Stimulated activated CD8-positive, alpha-beta memory T cell treated with anti-CD3 and anti-CD28 coated beads, Interleukin-4, amount 100 ng/mL, for 1 hour (primary cell): ENCODE measurements at places on chromosomes 2 and 18.

- no peak for DNase-seq
These were observed 121.4 kb upstream of the MAP3K20 start for GRCh38 chr2:172953970-172954852.

GRCh38 chr2:26251893-26252292 is 7.2 kb downstream of the HADHB start:
- DNase-seq: no peak

- DNase-seq: no peak
These were observed 77.0 kb upstream of the SMIM21 start for GRCh38 chr18:75504469-75504868.

GRCh38 chr2:86632672-86633071 is 9.0 kb upstream of the RNF103 start:
- DNase-seq: no peak

DNA sequence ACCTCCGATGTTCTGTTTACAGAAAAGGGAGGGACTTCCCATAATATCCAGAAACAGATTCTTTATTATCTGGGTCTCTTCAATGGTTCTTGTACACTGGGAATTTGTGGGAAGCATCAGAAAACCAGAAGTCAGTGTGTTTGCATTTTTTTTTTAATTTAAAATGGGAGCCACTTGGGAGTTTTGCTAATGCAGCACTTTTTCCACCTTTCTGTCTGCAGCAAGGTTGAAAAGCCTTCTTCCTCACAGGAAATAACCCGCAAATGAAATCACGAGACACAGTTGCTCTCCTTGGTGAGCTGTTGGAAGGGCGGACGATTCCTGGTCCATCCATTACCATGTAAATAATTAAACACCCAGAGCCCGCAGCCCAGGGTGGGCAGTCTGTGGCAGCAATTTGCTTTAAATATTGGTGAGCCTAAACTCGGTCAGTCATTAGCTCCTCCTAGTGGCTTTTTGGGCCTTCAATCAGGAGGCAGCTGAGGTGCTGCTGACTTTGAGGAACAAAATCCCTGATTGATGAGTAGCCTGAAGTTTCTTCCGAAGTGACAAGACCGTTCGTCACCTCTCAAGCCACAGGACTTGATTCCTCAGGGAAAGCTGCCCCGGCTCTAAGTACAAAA is 471.5 kb downstream of the EPHA4 start:
- no peak for DNase-seq

- DNase-seq: no peak
These were observed 493.8 kb upstream of the NRP2 start for GRCh38 chr2:205188239-205189138.

- DNase-seq: no peak
These were observed 112.4 kb downstream of the OLA1 start for GRCh38 chr2:174135981-174136380.

GRCh38 chr2:216632952-216633615 is at the start of gene IGFBP2:
IGFBP2 (plus strand) TSS chr2:216633420; CDS start chr2:216633524, 104 bp downstream.
- no peak for DNase-seq

DNA sequence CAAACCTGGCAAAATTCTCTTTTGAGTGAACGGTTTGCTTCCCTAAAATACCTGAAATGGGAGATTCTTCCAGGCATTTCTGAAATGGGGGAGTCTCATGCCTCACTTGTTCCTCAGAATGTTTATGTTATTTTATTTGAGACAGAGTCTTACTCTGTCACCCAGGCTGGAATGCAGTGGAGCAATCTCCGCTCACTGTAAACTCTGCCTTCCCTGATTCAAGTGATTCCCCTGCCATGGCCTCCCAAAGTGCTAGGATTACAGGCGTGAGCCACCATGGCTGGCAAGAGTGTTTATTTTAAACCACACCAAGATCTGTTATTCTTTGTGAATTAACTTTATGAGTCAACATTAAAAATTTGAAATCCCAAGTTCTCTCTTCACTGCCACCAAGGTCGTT is 6.4 kb upstream of the FHL2 start:
- no peak for DNase-seq

DNA sequence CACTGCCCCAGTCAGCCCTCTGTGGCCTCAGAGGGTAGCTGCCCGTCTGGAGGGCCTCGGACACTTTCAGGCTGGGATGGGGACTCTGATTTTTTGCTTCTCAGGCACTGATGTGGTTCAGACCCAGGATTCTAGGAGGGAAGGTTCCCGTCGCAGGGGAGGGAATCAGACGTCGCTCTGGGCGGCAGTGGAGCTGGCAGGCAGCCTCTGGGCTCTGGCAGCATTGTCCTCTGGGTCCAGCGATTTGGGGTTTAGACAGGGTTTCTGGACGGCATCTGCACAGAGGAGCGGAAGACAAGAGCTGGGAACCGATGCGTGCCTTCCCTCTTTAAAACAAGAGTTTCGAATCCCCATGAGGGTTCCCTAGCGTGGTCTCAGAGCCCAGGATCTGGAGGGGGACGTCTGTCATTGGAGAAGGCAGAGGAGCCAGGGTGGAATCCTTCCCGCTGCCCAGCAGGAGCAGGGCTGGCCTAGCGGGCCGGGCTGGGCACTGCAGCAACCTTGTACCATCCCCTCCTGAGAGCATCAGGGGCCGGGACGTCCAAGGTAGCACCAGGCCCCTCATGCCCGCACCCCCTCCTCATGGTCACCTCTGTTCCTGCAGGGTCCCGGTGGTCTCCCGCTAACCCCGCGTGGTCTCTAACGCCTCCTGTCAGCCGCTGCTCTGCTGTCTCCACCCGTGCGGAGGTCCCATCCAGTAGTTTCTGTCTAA is 246.0 kb downstream of the AGAP1 start:
- no peak for DNase-seq

DNA sequence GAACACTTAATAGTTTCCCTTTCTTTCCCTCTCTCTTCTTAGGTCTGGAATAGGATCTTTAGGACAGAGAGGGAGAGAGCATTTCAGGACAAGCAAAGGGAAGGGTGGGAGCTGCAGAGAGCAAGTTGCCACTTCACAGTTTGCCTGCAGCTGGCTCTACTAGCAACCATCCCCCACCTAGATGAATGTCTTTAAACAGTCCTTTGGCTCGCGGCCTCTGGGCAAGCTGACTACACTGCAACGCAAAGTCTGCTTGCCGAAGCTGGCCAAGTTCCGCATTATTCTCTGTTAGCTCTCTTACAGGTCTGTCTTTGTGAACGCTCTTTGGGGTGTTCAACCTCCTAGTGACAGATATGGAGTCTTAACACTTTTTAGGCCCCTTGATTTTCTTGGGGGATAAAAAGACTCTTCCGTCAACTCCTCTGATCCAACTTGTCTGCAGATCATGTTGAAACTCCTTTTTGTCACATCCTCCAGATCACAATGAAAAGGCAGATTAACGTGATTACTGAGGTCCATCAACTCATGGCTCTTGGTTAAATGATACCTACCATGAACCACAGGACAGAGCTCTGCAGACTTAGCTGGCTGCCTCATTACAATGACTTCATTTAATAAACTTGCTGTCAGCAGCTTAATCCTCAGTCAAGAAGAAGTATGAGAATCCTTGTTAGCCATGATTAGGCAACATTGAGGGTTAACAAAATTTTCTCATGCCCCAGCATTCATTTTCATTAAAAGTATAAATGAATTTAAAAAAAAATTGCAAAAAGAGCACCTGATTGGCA is 74.6 kb downstream of the SLC4A3 start:
- no peak for DNase-seq

- DNase-seq: no peak
These were observed 487.6 kb downstream of the THSD7B start for GRCh38 chr2:137252934-137253333.

DNA sequence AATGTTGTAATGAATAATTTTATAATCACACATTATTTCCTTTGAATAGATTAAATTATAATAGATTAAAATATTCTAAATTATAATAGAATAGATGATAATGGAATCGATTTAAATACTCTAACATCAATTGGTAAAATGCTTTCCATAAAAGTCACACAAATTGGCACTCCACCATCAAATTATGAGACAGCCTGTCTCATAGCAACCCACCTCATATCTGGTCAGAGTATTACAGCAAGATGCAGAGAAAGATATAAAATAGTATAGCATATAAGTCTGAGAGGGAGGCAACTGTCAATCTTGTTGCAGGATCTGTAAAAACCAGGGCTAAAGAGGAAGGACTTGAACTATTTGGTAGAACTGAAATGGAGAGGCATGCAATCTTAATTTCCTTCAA is 98.4 kb upstream of the NCKAP5 start:
- no peak for DNase-seq

DNA sequence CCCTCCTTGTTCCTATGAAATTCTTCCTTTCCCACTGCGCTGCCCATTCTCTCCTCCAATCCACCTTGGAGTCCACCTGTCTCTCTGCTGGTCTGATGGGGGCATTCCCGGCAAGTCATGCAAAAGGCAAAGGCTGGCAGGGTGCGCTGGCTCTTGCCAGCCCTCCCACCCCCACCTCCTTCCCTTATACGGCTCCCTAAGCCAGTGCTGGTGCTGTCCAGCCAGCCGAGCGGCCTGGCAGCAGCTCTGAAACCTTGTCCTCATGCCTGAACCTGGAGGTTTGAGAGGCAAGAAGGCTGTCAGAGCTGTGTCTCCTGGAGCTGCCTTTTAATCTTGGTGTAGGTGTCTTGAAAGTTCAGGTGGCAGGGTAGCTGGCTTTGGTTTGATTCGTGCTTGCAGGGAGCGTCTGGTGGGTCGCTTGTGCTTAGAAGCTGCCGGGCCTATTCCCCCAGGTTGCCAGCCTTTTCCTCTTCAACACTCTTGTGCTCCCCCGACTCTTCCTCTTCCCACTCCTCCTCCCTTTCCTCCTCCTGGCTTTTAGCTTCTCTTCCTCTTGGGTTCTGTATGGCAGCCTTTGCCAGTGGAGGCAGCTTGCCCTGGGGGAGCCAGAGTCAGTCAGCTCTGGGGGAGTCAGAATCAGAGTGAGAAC is 748 bp downstream of the LIPG start:
- no peak for DNase-seq

DNA sequence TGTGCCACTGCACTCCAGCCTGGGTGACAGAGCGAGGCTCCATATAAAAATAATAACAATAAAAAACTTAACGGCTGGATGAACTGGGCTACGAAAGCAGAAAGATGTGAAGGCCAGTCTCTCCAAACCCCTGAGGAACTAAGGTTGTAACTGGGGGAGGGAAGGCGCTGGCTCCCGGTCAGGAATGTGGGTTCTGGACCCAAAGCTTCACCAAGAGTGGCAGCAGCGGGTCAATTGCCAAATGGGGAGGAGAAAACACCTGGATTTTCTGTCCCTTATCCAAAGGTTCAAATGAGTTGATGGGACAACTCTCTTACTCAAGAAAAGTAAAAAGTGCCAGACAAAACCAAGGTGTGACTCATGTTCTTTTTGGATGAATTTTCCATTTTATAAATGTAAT is 60.1 kb upstream of the TFCP2L1 start:
- DNase-seq: no peak

GRCh38 chr2:29582062-29582461 is 339.3 kb downstream of the ALK start:
- no peak for DNase-seq

- no peak for DNase-seq
These were observed 222.6 kb upstream of the ST6GAL2 start for GRCh38 chr2:107108556-107108955.

DNA sequence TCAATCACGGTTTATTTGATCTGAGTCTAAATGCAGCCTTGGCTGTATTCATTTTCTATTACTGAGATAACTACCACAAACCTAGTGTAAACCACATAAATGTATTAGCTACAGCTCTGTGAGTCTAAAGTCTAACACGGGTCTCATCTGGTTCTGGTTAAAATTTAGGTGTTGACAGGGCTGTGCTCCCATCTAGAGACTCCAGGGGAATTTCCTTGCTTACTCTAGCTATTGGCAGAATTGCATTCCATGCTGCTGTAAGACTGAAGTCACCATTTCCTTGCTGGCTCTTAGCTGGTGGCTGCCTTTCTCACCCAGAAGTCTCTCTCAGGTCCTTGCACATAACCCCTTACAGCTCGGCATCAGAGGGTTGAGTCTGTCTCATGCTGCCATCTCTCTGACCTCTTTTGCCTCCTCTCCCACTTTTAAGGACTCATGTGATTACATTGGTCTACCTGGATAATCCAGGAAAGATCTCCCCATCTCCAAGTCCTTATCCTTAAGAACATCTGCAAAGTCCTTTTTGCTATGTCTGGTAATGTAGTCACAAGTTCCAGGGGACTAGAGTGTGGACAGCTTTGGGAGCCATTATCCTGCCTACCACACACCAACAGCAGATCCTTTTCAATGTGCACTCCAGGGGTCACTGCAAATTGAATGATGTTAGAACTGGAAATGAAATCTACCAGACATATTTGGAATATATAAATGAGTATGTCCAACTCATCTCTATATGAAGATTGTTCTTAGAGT is 207.0 kb upstream of the AGAP1 start:
- DNase-seq: no peak

DNA sequence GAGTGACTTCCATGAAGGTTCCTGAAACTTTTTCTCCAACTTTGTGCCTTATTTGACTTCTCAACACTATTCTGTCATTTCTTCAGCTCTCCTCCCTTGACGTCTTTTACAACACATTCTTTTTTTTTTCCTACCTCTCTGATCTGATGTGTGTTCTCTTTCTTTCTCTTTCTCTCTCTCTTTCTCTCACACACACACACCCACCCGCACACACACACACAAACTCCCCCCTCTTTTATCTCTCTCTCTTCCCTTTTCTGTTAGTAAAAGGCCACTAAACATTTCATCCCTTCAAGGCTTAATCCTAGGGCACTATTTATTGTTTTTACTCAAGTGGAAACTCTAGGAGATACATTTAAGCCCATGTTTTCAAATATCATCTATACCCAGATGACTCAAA is 107.8 kb upstream of the CNTNAP5 start:
- DNase-seq: no peak

DNA sequence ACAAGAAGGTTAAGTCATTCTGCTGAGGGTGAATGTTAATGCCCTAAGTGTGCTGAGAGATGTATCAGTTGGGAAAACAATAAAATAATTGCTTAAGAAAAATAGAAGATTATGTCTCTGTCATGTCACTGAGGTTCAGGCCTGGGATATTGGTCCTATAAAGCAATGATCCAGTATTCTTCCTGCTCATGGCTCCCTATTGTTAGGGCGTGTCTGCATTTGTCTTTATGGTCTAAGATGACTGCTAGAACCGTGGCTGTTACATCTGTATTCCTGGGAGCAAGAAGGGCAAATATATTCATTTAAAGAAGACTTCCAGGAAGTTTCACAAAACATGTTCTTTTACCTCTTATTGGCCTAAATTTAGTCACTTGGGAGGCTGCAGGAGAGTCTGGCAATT is 125.0 kb downstream of the KCNE4 start:
- no peak for DNase-seq

- DNase-seq: no peak
These were observed 124.5 kb downstream of the CCDC102B start for GRCh38 chr18:68922392-68922791.
